ENCODE measurements at places on chromosomes 13 and 19. TPM values are rescaled to one million over a fixed set of nuclear protein-coding genes. Genes with fewer than 3 reads are reported as not detected.
A peak's percentile ranks its signal among the peaks of the same experiment; 100 is the strongest.

DNA sequence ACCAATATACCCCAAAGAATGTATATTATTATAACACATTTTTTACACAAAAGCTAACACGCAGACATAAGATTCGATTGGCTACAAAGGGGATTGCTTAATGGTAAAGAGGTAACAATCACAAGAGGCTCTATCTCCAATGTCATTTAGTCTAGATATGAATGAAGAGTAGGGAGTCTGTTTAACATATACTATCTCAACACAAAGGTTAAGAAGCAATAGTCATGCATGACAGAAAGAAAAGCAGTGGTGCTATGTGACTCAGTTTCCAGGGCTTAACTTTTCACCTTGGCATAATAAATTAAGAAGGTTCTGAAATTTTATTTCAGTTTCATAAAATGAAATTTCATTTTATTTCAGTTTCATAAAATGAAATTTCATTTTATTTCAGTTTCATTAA lies 33.3 kb downstream of the UFM1 start:
- H3K27ac ChIP-seq: no peak overlapping the region
- H3K36me3 ChIP-seq: no peaks in the 10 kb centered on the region
- no peaks in the 10 kb centered on the region for H3K4me1 ChIP-seq
- no peak overlapping the region for H3K4me3 ChIP-seq
- no peaks in the 10 kb centered on the region for H3K27me3 ChIP-seq

The RASIP1 gene
- total RNA-seq: not detected

The SPRED3 gene
- 3.8 TPM for total RNA-seq

DNA sequence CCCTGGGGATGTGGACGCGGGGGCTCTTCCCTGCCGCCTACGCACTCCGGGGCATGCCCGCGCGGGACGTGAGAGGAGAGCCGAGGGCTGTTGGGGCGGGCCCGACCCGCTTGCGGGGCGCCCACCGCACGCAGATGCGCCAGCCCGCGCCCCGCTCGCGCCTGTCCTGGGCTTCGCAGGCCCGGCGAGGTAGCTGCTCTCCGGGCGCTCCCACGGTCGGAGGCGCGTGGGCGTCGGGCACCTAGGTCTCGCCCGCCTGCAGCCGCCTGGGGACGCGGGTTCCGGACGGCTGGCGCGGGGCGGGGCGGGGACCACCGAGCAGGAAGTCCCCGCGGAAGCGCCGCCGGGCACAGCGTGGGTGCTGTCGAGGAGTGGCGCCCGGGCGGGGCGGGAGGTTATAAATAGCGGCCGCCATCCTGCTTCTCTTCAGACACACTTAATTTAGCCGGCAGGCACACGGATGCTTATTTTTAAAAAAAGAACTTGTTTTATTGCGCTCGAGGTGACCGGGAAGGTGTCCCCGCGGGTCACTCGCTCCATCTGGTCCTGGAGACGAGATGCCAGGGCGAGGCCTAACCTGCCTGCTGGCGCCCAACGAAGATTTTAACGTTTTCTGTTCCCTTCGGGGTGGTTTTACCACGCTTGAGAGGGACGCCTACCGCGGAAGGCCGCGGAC lies 561 bp upstream of the GJA3 start:
- peaks cover 11% of the 10 kb centered on the region for H3K27me3 ChIP-seq
- peak; percentile 33 for DNase-seq

DNA sequence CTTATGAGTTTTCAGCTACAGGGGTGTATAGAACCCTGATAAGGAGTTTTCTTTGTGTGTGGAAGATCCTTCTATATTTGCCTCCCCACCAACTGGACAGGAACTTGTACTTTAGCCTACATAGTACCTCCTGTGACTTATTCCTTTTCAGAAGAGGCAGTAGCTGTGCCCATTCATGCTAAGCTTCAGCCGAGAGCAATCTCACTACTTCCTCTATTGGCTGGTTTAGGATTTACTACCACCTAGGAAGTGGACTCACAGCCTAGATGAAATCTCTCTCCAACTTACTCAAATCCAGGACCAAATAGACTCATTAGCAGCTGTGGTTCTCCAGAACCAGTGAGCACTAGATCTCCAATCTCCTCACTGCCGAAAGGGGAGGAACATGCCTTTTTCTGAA lies 2.3 kb upstream of the REX1BD start:
- no peak overlapping the region for H3K4me3 ChIP-seq
- no peak overlapping the region for H3K27ac ChIP-seq
- no peak for DNase-seq
- peaks cover 4% of the 10 kb centered on the region for H3K36me3 ChIP-seq
- peaks cover 34% of the 10 kb centered on the region for H3K4me1 ChIP-seq
- H3K27me3 ChIP-seq: no peaks in the 10 kb centered on the region

DNA sequence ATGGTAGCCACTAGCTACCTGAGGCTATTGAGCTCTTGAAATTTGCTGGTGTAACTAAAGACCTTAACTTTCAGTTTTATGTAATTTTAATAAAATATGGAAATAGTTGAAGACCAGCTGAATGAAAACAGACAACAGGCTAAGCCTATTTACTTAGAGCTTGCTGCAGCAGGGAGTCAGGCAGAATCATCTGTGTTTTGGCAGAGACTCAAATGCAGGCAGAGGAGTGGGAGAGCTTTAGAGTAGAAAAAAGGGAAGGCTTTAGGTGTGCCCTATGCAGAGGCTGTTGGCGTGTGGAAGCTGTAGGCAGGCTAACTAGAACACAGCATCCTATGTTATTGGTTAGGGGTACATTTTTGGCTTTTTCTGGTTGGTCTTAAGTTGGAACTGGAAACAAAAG lies 304.9 kb upstream of the NBEA start:
- no peaks in the 10 kb centered on the region for H3K36me3 ChIP-seq
- no peak overlapping the region for H3K4me3 ChIP-seq
- no peak overlapping the region for H3K27ac ChIP-seq
- DNase-seq: no peak
- H3K4me1 ChIP-seq: no peaks in the 10 kb centered on the region
- H3K27me3 ChIP-seq: no peaks in the 10 kb centered on the region

GRCh38 chr19:50349277-50350057 lies 16.0 kb downstream of the NAPSA start:
- H3K36me3 ChIP-seq: no peaks in the 10 kb centered on the region
- no peak overlapping the region for H3K27ac ChIP-seq

DNA sequence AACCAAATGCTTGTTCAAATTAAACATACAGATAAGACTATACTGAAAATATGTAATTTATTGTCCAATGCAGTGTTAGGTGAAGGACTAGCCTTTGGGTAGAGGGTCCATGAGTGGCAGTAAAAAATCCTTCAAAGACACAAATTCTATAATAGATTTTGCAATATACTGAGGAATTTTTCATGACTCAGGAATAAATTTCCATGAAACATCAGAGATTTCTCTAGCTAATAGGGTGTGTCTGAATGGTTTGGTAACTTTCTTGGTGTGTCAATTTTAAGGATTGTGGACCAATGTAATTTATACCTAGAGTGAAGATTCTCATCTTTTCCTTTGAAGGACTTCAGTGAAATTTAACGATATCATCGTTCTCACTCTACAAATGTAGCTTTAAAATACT lies 546.7 kb downstream of the SLITRK5 start:
- no peak overlapping the region for H3K4me3 ChIP-seq
- no peaks in the 10 kb centered on the region for H3K36me3 ChIP-seq
- no peak overlapping the region for H3K27ac ChIP-seq
- no peak for DNase-seq

The SCEL gene
- total RNA-seq: not detected

GRCh38 chr19:13016245-13016627 lies 21.0 kb downstream of the NFIX start:
- peaks cover 34% of the 10 kb centered on the region for H3K27me3 ChIP-seq
- H3K4me1 ChIP-seq: peaks cover 26% of the 10 kb centered on the region
- no peak for DNase-seq
- H3K36me3 ChIP-seq: no peaks in the 10 kb centered on the region
- no peak overlapping the region for H3K27ac ChIP-seq

Data from CD4-positive, alpha-beta memory T cell (primary cell).